ENCODE measurements at places on chromosomes 11 and 22. TPM values are rescaled to one million over a fixed set of nuclear protein-coding genes. Genes with fewer than 3 reads are reported as not detected.
A peak's percentile ranks its signal among the peaks of the same experiment; 100 is the strongest.

- no peak for DNase-seq
These were observed 101.3 kb upstream of the FGF3 start for GRCh38 chr11:69920345-69921127.

GRCh38 chr11:123580137-123580536 is 74.3 kb downstream of the SCN3B start:
- no peak for DNase-seq

OR52A1 gene
- not detected for total RNA-seq

GRCh38 chr11:8863838-8864237 is 47.2 kb upstream of the AKIP1 start:
- no peak for DNase-seq

DNA sequence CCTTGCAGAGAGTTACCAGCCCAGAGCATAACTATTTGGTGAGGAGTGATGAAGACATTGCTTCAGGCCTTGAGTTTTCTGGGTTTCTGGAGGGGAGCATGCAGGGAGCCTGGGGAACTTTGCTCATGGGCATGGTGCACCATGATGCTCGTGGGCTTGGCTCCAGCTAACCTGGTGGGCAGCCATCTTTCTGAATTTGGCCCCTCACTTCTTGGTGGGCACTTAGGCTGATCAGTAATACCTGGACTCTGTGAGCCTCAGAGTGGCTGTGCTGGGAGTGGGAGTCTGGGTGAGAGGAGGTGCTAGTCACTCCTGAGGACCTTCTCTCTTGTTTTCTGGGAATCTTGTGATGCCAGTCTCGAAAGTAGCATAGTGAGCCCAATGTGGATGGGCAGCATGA is 30.6 kb downstream of the AMPD3 start:
- no peak for DNase-seq

DEUP1 gene
- total RNA-seq, result not detected

GRCh38 chr11:121755906-121756305 is 303.1 kb upstream of the SORL1-AS1 start:
- no peak for DNase-seq

ZNF215 gene
- 9.9 TPM for total RNA-seq

DNA sequence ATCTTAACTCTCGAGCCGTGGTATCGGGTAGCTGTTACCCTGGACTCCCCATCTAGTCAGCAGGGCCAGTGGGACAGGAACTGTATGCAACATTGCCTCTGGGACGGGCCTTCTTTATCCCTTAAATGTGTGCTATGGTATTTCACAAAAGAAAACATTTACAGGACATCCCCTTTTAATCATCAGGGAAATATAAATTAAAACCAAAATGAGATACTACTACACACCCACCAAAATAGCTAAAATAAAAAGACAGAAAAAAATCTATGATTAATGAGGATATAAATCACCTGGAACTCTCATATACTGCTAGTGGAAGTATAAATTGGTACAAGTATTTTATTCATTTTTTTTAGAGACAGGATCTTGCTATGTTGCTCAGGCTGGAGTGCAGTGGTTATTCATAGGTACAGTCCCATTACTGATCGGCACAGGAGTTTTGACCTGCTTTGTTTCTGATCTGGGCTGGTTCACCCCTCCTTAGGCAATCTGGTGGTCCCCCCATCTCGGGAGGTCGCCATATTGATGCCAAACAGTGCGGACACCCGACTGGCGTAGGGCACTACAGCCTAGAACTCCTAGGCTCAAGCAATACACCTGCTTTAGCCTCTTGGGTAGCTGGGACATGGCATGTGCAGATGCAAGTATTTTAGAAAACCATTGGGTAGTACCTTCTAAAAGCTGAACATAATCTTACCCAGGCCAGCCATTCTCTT is 9.3 kb downstream of the RSPH14 start:
- DNase-seq, result no peak

DNA sequence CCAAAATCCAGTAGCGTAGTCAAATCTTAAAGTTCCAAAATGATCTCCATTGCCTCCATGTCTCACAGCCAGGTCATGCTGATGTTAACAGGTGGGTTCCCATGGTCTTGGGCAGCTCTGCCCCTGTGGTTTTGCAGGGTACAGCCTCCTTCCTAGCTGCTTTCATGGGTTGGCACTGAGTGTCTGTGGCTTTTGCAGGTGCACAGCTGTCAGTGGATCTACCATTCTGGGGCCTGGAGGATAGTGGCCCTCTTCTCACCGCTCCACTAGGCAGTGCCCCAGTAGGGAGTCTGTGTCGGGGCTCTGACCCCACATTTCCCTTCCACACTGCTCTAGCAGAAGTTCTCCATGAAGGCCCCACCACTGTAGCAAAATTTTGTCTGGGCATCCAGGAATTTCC is 132.8 kb downstream of the KCNC1 start:
- DNase-seq, result no peak

GRCh38 chr11:122267602-122268001 is 151.6 kb upstream of the BLID start:
- DNase-seq, result no peak

OR4D10 gene
- total RNA-seq, result not detected

MMP10 gene
- not detected for total RNA-seq

GRCh38 chr11:65546217-65546958 is 11.8 kb downstream of the LTBP3 start:
- peak; percentile 50 for DNase-seq

DNA sequence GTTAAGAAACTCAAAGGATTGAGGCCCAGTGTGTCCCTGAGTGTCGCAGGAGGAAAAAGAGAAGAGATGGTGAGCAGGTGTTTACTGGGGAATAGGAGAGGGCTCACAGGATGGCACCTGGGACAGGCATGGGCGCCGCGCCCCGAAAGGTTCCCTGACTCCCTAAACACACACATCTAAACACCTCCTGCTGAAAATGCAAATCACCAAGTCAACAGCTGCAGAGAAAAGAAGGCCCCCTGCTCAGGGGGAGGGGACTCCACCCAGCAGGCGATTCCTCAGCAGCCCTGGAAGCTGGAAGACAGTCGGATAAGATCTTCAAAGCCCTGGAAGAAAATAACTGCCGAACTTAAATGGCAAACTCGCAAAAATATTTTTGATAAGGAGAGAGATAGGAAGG is 377.2 kb downstream of the BRD1 start:
- DNase-seq, result no peak

DNA sequence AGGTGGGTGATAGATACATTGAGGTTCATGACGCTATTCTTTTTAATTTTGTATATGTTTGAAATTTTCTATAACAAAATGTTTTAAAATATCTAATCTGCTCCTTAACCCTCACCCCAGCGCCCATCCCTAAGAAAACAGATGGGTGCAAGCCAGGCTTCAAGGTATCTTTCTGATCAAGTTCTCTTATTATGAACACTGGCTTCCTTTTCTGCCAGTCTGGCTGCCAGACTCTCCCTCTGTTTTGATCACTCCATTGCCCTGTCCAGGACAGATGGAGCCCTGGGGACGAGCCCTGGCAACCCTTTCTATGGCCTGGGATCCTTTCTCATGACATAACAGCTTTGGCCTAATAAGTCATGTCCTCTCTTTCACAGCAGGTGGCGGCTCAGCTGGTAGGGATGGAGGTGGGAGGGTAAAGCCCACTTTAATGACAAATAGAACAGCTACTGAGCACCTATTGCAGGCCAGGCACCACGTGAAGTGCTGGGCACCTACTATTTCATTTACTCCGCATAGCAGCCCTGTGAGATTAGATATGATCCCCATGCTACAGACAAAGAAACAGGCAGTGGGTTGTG is 38.4 kb downstream of the DRD2 start:
- DNase-seq, result no peak

RIBC2 gene
- 8.3 TPM for total RNA-seq

DNA sequence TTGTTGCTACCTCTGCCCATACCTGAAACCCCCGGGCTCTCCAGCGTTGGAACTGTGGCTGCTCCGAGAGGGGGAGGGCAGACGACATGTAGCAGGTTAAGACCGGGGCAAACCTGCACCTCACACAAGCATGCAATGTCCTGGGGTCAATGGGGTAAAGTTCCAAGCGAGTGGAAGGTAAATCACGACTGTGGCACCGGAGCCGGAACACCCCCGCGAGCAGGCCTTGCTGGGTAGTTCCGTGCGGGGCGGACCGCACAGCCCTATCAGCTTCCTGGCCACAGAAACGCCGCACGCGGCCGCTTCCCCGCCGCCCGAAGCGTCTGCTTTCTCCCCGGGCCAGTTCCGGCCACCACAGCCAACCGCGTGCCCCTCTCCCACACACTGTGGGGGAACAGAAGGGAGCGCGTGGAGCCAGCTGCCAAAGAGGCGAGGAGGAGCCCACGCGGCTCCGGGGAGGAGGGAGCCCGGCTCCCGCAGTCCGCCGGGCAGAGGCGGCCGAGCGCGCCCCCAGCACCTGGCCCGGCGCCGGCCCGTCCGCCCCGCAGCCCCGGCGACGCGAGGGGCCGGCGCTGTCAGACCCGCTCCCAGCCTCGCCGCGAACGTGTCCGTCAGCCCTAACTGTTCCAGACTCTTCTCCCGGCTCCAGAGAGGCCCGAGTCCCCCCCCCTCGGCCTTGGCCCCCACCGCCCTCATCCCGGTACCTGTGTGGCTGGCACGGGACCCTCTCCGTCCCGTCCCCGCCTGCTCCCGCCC is 1.6 kb downstream of the SPTBN2 start:
- no peak for DNase-seq

DNA sequence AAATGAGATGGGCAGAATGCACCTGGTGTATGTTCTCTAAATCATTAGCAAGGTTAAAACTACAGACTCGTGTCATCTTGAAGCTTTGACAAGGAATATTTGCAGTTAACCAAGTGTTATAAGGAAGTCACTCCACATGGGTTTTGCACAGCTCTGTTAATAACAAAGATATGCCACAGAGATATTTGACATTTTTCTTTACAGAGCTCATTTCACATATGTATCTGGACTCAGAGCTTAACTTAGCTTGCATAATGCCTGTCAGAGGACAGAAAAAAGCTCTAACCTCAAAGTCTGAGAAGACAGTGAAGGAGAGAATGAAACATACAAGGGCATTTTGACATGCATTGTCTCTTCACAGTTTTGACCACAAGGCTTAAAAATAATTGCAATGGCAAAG is 105.5 kb downstream of the C11orf87 start:
- no peak for DNase-seq

GRCh38 chr11:1549338-1550330 is 22.4 kb downstream of the DUSP8 start:
- no peak for DNase-seq

DNA sequence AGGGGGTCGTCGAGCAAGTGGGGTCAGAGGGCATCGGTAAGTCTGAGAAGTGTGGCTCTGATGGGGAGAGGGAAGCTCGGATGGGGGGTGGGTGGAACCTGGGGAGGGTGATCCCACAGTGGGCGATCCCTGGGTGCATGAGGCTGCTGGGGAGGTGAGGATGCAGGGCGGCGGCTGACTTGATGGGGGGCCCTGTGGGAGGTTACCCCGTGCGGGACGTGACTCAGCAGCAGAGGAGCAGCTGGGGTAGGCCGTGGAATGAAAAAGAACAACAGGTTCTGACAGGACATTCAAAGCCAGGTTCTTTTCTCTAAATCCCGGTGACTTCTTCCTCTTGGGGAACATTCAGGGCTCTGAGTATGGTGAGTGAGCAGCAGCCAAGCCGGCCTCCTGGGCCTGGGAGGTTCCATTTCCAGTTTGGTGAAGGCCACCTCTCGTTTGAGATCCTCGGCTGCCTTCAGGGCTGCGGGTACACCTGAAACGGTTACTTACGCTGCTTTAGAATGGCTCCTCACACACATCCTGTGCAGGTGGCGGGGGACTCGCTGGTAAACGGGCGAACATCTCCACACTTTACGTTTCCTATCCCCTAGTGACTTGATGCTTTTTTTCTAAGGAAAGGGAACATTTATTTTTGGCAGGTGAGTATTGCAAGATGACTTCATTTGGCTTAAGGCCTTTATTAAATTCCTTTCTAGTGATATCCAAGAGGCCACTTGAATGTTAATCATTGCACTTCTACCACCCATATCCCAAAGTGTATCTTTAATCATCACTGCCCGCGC is 278.2 kb downstream of the TBC1D22A start:
- no peak for DNase-seq

GRCh38 chr22:44266796-44267760 is 45.7 kb downstream of the SHISAL1 start:
- DNase-seq, result no peak

DNA sequence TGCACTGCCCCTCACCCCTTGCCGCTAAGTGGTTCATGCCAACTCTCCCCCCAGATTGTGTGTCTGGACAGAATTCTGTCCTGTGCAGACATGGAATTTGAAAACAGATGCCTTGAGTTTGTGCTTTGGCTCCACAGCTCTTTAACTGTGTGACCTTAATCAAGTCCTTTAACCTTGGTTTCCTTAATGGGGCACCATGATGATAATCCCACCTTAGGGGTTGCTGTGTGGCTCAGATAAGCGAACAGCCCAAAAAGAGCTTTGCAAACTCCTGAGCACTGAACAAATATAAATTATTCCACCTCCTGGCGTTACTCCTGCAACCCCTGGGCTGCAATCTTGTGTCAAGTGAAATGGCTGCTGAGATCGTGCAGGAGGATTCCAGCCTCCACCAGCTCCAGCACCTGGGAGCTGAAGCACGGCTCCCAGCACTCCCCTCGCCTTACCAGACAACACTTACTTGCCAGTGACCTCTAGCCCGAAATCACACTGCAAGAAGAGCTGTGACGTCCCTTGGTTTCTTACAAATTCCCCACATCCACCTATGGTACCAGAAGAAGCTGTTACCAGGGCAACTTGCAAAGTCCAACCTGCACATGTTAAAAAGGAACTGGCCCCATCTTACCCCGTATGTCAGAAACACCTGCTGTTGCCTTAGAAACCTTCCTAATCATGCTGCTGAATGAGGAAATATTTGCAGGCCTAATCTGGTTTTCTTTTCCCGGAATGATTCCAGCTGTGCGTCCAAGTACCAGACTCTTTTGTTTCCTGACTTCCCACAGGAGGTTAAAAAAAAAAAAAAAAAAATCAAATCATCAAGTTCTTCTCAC is 13.2 kb downstream of the VPS37C start:
- no peak for DNase-seq

DNA sequence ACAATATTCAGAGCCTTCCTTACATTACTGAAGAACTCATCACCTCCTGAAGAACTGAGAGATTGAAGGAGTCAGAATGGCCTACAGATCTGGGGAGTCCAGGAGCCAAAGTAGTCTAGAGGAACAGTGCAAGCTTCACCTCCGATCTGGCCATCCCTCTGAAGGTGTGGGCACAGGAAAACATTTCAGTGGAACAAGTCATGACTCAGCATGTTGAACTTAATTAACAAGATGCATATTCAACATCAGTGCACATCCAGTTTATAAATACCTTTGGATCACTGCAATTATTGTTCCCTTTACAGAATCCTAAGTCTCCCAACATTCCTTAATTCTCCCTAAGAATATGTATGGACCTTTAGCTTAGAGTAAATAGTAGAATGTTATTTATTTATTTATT is 25.5 kb downstream of the PAAF1 start:
- DNase-seq, result no peak

HPX gene
- 4.6 TPM for total RNA-seq

GRCh38 chr11:47593492-47593933 is 698 bp downstream of the C1QTNF4 start:
- DNase-seq, result no peak

DNA sequence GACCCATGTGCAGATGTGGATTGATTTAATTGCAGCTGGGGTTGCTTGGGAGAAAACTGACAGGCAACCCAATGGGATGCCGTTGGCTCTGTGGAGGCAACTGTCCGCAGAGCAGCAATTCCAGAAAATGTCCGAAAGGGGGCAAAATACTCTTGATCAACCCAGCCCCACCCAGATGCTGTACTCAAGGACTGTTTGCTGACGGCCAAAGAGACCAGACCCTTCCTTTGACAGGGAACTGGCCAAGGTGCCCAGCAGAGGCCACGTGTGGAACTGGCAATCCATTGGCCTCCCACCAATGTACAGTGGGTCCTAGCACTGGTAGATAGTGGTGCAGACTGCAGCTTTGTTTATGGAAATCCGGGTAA is 29.7 kb upstream of the KCNA4 start:
- DNase-seq, result no peak
